ENCODE measurements at places on chromosomes 16 and 17.

- DNase-seq, result no peak
Observed at GRCh38 chr16:30457256-30457655, 11.6 kb upstream of the SEPHS2 start.

DNA sequence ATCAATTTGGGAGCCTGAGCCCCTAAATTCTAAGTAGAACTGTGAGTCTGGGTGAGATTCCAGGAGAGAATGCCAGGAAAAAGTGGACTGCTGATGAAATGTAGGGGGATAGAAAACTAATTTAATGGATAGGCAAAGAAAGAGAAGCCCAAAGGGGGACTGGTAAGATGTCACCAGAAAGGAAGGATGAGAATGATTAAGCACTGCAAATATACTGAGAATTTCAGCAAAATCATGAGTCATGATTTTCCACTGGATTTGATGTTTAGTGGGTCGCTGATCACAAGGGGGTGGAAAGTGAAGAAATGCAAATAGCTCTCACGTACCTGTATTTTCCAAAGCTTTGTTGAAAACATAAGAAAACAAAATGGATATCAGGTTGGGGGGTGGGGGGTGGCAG is 201.8 kb downstream of the SLC39A11 start:
- DNase-seq, result no peak

DNA sequence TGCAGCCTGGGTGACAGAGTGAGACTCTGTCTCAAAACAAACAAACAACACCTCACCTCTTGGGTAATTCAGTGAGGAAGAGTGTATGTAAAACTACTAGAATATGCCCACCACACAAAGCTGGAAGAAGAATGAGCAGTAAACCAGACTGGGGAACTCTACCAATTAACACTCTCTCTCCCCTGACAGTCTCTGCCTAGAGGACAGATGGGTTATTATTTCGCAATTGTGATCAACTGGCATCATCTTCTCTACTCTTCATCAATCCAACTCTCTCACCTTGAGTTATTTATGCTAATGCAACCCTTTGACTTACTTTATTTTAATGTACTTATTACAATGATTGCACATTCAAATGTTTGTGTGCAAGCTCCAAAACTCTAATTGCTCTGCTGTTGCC is 205.6 kb downstream of the XYLT1 start:
- no peak for DNase-seq

GRCh38 chr17:56866496-56866895 is 32.5 kb downstream of the DGKE start:
- no peak for DNase-seq

- DNase-seq, result no peak
Observed at GRCh38 chr17:11554542-11554941, 43.7 kb upstream of the DNAH9 start.

DNA sequence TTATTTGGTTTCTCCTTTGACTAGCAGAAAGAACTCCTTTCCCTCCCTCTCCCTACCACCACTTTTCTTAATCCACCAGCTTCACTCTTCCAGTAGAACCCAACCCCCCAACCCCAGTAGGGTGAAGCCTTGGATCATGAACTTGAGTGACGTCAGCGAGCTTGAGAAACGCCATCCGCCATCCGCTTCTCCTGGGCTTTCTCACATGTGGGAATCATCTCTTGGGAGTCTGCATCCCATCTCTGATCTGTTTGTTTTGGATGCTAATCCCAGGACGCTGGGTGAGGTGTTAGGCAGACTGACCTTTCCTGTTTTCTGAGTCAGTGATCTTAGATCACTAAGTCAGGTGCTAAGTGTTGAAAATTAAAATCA is 16.0 kb upstream of the SOX9 start:
- no peak for DNase-seq

DNA sequence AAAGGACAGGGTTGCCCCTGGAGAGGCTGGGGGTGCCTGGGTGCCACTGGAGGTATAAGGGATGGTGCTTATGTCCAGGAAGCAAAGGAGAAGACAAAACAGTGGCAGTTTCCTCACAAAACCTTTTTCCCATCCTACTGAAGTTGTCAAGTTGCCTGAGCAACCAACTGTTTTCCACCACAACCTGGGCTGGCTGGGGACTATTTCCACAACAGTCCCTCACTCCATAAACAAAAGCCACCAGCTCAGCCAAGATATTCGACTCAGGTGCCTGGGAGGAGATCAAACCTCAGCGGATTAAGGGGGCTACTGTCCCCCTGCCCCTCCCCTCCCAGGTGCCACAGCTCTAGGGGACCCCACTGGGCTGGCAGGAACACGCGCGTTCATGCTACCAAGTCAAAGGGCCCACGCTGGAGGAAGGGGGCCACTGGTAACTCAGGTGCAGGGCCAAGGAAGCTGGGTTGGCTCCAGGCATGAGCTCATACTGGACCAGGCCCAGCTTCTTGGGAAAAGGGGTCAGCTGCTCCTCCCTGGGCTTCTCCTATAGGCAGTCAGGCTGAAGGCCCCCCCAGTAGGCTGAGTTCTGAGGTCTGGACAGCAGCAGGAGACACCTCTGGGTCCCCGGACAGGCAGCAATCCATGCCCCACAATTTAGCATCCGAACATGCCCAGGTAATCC is 45.7 kb upstream of the MRPS23 start:
- DNase-seq, result no peak

DNA sequence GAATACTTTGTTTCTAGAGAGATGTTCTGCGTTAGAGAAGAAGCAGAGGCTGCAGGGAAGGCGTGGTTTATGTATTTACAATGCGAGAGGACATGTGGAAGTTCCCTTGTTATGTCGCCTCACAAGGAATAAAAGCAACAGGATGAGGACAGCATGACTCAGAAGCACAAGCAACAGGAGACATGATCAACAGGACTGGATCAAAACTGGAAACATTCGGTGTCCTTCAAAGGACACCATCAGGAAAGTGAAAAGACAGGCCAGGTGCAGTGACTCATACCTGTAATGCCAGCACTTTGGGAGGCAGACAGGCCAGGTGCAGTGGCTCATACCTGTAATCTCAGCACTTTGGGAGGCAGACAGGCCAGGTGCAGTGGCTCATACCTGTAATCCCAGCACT is 52.6 kb downstream of the CCDC57 start:
- no peak for DNase-seq

- DNase-seq, result no peak
Observed at GRCh38 chr16:81696166-81696960, 82.7 kb upstream of the PLCG2 start.

- DNase-seq, result no peak
Observed at GRCh38 chr17:73594025-73594424, 50.2 kb downstream of the SDK2 start.

GRCh38 chr17:82173351-82174041 is 39.1 kb downstream of the CCDC57 start:
- DNase-seq, result no peak

DNA sequence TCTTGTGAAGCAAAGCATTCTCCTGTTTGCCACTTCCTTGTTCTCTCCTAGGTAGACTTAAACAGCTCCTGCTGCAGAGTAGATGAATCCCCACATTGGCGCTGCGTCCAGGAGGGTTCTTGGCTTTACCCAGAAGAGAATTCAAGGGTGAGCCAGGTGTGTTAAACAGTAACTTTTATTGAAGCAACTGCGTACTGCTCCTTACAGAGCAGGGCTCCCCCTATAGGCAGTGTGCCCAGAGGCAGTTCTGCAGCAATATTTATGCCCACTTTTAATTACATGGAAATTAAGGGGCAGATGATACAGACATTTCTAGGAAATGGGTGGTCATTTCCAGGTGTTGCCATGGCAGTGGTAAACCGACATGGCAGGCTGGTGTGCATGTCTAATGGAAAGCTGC is 987.6 kb upstream of the RBFOX1 start:
- no peak for DNase-seq

- DNase-seq, result no peak
Observed at GRCh38 chr17:31274252-31274651, 22.8 kb downstream of the OMG start.
